Keratinocyte (primary cell): ENCODE measurements at places on chromosomes 12 and 14. TPM values are rescaled to one million over a fixed set of nuclear protein-coding genes. Genes with fewer than 3 reads are reported as not detected.
A peak's percentile ranks its signal among the peaks of the same experiment; 100 is the strongest.

PRKCH gene
- 12.0 to 13.7 TPM (median 12.0 TPM) in 3 replicates for polyA plus RNA-seq

FAM181A gene
- 0.04 TPM in 1 of 3 replicates, not detected in the others for polyA plus RNA-seq

DNAJC22 gene
- polyA plus RNA-seq, result 0.03 to 0.04 TPM in 2 of 3 replicates, not detected in the other

CAPZA3 gene
- 0.05 TPM in 2 of 3 replicates, not detected in the other for polyA plus RNA-seq

OR6C68 gene
- polyA plus RNA-seq, result not detected in 3 replicates

C1S gene
- polyA plus RNA-seq, result 1.9 to 6.0 TPM (median 2.6 TPM) in 3 replicates

C12orf50 gene
- not detected in 3 replicates for polyA plus RNA-seq

GRCh38 chr12:92571169-92571568, 131.6 kb upstream of the PLEKHG7 start:
- no peak for DNase-seq

DNA sequence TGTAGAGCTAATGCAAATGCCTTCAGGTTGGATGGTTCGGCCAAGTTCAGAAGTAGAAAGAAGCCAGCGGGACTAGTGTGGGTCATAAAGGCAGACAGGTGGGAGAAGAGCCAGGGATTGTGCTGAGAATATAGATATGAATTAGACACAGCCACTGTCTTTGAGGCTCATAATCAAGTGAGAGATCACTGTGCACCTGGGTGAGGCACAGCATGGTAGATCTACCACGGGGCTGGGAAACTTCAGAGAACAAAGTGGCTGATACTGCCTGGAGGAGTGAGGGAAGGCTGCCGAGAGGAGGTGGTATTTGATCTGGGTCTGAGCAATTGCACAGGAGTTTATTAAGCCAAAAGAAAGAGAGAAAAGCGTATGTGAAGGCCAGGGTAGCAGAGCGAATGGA, 40.6 kb upstream of the CHST11 start:
- no peak for DNase-seq

DNA sequence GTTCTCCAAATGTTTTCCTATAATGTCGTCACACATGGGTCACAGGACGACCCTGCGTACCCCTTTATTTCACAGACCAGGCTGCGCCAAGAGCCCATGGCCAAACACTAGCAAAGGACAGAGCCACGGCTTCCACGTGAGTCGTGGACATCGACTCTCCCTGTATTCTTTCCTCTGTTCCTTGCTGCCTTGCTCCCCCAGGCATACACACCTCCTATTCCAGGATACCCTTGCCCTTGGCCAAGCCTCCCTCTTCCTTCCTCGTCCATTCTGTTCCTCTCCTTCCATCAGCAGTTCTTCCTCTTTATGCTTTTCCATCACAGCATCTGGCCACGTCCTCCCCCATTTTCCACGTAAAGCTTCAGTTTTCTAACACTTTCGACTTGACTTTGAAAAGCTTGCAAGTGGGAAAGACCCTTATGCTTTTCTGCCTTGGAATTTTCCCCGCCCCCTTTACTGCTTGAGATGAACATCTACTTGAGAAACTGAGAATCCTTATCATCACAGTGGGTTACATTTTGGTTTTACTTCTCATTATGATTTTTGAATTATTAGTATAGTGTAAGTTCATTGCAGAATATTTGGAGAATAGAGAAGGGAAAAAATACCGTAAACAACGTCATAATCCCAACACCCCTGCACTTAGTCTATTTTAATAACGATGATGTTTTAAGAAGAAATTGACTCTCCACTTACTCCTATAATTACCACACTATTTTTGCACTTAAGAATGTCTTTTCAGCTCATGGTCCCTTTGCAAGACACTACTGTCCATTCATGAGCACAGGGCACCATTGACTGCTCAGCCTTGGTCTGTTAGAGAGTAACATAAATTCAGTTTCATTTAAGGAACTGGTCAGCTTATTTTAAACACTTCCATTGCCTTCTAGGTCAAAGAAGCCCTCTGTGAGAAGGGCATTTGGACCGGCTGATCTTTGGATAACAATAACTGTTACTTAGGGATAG, 15.8 kb upstream of the NINJ2 start:
- DNase-seq, result no peak

DNA sequence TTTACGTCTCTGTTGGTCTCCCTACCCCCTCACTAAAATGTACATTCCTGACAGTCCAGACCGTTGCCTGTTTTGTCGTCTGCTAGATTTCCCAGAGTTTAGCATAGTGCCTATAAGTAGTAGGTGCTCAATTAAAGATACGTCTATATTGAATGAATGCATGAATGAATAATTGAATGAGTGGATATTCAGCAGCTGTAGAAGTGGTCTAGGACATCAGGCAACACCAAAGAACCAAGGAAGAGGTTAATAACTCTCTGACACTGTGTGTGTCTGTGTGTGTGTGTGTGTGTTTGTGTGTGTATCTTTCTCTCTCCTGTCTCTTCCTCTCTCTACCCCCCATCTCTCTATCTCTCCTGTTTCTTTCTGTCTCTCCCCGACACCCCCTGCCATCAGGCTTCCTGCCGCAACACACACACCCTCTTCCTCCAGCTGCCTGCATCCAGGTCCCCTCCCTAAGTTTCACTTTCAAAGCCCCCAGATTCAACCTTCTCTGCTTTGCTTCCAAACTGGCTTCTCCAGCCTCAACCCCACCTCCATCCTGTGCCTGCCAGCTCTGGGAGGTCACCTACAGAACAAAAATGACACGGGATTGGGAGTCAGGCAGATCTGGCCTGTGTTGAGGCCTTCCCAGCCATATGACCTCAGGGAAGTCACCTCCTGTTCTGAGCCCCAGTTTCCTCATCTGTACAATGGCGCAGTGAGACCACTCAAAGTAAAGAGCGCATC, 119.9 kb upstream of the NCOR2 start:
- no peak for DNase-seq

GRCh38 chr12:101468948-101469347, 6.2 kb upstream of the SPIC start:
- no peak for DNase-seq

DNA sequence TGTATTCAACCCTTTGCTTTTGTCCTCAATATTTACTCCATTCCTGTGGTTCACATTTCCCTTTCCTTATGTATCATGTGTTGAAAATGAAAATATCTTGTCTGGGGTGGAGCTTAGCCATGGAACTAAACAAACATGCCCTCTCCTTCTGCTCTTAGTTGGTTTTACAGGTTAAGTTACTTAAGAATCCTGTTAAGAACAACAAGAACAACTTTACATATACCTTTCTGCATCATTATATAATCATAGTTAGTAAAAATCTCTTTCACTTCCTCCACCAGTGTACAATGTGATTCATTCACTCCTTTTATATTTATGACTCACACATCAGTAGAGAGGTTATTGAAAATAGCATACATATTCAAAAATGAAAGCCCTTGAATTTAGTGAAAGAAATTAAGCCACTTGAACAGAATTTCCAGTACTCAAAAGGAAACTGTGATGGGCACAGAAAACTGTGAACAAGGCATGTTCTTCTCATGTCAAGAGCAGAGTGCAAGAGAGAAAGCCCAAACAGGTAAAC, 307.7 kb downstream of the CCDC91 start:
- peak; percentile 25 for DNase-seq

DNA sequence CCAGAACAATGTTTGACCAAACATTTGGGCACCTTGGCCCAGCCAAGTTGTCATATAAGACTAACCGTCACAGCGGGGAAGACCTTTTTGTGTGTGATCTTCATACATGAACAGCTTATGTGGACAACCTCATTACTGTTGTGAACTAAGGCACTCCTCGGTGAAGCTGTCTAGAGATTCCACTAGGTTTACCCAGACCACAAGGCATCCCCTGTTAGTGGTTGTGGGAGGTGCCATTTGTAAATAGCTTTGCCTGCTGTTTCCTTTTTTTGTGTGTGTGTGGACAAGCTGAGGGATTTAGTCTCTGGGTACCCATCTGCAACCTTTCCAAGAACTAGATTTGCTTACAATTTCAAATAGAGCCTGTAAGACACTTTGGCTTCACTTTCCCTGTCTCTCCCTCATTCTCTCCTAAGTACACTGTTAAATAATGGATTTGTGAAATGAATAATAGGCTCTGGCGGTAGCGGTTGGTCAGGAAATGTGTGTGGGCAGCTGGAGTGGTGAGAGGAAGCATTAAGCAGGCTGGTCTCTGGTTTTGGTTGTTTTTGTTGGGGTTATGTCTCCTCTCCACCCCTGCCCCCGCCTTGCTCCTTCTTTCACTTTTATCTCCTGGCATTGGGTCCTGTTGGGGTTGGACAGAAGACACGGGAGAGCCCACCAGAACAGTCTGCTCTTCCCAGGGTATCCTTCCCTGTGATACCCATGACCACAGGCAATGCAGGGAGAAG, 727.6 kb downstream of the VRK1 start:
- DNase-seq, result no peak

DNA sequence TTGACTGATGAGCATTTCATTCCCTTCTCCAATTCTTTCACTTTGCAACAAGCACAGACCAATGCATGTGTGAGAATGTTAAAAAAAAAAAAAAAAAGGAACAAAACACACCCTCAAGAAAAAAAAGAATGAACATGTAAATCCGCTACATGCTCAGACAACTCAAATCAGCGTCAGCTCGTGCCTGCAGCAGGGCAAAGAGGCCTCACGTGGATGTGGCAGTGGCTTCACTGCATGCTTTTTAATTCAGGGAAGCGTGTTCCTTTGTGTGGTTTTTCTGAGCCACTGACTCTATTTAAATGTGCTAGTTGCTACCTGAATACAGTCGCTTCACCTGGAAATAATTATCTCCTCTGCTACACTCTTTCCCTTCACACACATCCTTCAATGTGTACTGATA, 55.1 kb downstream of the PPP1R36 start:
- peak; percentile 81 for DNase-seq

GRCh38 chr12:72270246-72270645, 1.9 kb upstream of the TRHDE start:
- no peak for DNase-seq

- peak; percentile 42 for DNase-seq
Observed at GRCh38 chr14:23366426-23366921, 1.5 kb upstream of the EFS start.

DNA sequence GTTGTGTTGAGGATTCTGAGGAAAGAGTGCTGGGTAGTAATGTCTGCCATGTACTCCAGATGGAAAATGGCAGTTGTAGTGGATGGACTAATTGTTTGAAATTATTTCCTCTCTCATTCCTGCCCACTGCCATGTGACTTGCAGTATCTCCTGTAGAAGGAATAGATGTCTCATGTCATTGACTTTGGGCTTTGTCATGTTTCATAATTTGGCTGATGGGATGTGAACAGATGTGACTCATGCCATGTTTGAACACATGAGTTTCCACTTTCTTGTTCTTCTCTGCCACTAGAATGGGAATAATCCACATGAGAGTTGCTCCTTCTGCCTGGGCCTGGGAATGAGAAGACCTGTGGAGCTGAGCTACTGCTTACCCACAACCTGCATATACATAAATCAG, 2.4 kb upstream of the CALCOCO1 start:
- no peak for DNase-seq

DNA sequence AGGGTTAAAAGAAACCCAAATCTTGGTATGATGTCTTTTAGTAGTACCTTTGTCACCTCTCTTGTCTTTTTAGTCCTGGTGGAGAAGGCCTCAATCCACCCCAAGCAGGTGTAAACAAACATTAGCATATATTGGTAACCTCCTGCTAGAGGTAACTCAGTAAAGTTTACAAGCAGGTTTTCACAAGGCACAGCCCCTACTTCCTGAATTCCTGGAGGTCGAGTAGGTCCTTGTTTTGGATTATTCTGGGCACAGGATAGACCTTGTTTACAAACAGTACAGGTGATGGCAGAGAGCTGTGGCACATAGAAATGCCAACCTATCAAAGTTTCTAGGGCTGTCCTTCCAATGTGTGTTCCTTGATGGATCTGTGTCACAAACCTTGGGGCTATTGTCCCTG, 99.1 kb downstream of the ALG10 start:
- no peak for DNase-seq

GRCh38 chr12:93127582-93128331, 198.7 kb upstream of the EEA1 start:
- no peak for DNase-seq

DNA sequence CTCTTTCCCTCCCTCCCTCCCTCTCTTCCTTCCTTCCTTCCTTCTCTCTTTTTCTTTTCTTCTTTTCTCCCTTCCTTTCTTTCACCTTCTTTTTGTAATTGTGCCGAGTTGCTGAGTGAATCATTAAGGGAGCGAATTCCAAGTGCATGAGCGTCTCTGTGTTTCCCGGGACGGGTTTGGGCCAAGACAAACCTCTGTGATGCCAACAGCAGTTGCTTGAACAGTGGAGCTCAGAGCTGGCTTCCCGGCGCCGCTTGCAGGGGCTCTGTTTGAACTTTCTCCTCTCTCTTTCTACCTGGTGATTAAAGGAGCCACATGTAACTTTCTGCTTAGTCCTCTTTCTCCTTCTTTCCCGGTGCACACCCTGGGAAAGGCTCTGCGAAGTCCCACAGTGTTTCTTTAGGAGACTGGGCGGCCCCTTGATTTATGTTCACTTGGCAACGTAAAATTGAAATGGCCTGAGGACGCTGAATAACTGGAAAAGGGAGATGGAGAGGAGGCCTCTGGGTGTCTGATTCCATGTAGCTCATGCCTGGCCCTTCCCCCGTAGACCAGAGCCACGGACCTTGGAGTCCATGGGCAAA, 33.7 kb upstream of the MAP1LC3B2 start:
- peak; percentile 64 for DNase-seq

DNA sequence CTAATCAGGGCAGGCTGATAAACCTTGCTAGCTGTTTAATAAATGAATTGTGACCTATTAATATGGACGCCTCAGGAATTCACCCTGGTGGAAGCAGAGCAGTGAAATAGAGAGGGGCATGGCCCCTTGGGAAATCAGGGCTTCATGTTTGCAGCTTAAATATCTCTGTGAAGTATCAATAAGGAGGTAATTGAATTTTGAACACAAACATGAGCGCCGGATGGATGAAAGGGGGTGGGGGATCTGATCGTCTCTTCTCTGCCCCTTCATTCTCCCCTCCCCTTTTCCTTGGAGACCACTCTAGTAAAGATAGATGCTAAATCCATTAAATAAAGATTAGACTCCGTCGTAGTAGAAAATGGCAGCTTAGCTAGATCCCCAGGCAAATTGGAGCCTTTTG, 70.5 kb downstream of the LIN52 start:
- DNase-seq, result no peak

- DNase-seq, result no peak
Observed at GRCh38 chr12:66297080-66297479, 5.2 kb upstream of the HELB start.

DNA sequence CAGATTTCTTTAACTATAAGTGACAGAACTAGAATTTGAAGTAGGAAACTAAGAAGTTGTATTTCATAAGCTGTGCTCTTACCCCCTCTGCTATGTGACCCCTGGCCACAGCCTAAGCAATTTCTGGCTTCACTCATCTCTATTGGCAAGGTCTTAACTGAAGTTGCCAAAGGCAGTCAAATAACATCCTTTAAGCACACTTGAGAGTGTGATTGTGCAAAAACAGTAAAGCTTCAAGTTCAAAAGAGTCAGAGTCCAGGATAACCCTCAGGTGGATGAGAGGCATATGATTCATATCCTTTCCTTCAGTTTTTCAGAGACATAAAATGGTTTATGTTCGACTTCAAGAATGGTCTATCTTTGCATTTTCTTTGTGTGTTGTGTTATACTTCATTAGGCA, 45.2 kb downstream of the GRIP1 start:
- peak; percentile 53 for DNase-seq

- no peak for DNase-seq
Observed at GRCh38 chr12:53160673-53161072, 19.8 kb upstream of the ZNF740 start.
